Muscle of back (tissue), 13 donors: ENCODE measurements at places on chromosomes 3 and 15.

DNA sequence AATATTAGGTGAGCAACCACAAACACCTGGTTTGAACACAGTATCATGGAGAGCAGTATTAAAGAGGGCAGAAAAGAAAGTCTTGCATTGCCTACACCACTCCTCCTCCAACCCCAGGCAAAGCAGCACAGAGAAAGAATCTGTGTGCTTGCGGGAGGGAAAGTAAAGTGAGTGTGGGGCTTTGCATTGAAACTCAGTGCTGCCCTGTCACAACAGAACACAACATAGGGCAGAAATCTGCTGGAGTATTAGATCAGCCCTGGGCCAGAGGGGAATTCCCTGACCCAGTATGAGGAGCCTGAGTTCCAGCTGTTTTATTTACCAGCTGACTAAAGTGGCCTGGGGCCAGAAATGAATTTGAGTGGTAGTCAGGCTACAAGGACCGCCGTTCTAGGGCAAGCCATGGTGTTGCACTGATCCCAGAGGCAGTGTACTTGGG, 75.5 kb downstream of the SPATA16 start:
- peak; percentile 8 for DNase-seq

- no peak for DNase-seq
Measured at GRCh38 chr3:99407257-99407656, 231.1 kb upstream of the COL8A1 start.

- no peak for DNase-seq
Measured at GRCh38 chr15:79657722-79658121, 225.6 kb downstream of the MINAR1 start.

DNA sequence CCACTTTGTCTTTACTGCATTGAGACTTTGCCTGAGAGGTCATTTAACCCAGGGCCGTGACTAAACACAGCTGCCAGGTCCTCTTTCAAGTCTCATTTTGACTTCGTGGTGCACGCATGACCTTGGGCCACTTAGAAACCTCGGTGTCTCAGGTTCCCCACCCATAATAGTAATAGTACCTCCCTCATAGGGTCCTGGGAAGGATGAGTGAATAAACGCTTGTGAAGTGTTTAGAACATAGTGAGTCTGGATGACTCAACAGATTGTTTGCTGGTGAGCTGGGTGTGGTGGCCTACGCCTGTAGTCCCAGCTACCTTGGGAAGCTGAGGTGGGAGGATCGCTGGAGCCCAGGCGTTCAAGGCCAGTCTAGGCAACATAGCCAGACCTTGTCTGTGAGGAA, 56.3 kb downstream of the BDH1 start:
- no peak for DNase-seq

GRCh38 chr3:141793476-141794260, 30.5 kb downstream of the GRK7 start:
- no peak for DNase-seq

DNA sequence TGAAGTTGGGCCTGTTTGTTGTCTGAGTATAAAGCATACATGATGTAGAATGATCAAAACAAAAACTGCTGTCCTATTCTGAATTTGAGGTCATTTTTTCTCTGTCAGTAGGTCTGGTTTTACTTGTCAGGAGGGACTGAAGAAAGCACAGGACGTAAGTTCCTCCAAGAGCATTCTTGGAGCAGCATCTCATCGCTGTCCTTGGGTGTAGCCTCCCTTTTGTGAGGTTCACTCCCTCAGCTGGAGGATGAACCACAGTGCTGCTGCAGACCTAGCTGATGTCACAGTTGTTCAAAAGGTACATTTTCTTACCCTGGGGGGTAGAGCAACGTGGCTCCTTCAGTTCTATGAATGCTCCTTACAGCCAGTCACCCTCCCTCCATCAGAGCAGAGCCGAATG, 490.0 kb upstream of the TBL1XR1 start:
- no peak for DNase-seq

- DNase-seq = no peak
Measured at GRCh38 chr15:62976301-62976881, 66.2 kb upstream of the TPM1 start.

DNA sequence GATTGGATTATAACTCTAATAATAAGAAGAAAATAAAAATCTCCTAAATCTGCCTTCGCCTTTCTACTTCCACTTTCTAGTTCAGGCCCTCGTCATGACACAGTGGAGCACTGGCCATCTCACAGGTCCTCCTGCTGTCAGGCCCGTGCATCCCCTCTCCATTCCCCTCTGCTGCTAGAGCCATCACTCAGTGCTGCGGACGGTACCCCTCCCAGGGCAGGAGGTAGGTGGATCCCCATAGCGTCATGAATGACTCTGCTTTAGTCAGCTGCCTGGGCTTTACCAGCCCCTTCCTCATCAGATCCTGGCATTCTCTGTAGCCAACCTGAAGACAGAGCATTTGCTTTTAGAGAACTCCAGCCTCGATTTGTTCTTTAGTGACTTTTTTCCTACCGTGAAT, 12.0 kb upstream of the PPP1R2 start:
- DNase-seq = no peak

GRCh38 chr3:148911592-148911991, 46.5 kb downstream of the CPA3 start:
- no peak for DNase-seq

GRCh38 chr3:38084334-38085310, 45.6 kb downstream of the DLEC1 start:
- DNase-seq = peak; percentile 15

- no peak for DNase-seq
Measured at GRCh38 chr15:67594770-67595169, 52.3 kb downstream of the MAP2K5 start.

GRCh38 chr3:184512621-184513020, 49.0 kb upstream of the EPHB3 start:
- DNase-seq = no peak

DNA sequence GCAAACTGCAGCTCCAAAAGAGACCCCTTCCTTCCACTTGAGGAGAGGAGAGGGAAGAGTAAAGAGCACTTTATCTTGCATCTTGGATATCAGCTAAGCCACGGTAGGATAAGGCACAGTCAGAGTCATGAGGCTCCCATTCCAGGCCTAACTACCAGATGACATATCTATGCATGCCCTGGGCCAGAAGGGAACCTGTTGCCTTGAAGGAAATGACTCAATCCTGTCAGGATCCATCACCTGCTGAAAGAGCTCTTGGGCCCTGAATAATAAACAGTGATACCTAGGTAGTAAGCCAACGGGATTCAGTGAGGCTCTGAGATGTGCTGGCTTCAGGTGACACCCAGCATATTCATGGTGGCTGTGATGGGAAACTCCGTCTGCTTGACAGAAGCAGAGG, 118.5 kb upstream of the EPHA3 start:
- DNase-seq = no peak

GRCh38 chr15:82647045-82647834, at the start of gene CPEB1:
CPEB1 (minus strand) TSS chr15:82647363; CDS start chr15:82628459, 18,904 bp downstream.
- DNase-seq = no peak

DNA sequence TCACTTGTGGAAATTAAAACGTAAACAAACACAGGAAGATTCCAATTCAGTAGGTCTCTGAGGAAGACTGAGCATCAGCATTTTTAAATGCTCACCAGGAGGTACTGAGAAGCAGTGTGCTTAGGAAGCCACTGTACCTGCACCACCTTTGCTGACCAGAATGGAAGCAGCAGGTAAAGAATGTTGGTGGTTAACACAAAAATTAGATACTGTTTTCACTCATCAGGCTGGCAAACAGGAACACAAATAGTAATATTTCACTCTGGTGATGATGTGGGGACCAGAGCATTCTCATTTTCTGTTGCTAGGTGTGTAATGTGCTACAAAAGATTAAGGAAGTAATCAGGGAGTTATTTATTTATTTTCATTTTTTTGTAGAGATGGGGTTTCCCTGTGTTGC, 29.9 kb upstream of the GHSR start:
- DNase-seq = no peak

GRCh38 chr15:63560741-63561448, 36.3 kb upstream of the FBXL22 start:
- DNase-seq = no peak

DNA sequence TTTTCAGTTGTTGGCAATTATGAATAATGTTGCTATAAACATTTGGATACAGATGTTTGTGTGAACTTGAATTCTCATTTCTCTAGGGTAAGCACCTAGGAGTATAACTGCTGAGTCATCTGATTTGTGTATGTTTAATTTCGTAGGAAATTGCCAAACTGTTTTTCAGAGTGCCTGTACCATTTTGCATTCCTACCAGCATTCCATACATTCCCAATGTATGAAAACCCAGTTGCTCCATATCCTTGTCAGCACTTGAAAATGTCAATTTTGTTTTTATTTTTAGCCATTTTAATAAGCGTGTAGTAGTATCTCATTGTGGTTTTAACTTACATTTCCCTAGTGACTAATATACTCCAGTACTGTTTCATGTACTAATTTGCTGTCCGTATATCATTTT, 98.5 kb upstream of the TSC22D2 start:
- DNase-seq = peak; percentile 82

DNA sequence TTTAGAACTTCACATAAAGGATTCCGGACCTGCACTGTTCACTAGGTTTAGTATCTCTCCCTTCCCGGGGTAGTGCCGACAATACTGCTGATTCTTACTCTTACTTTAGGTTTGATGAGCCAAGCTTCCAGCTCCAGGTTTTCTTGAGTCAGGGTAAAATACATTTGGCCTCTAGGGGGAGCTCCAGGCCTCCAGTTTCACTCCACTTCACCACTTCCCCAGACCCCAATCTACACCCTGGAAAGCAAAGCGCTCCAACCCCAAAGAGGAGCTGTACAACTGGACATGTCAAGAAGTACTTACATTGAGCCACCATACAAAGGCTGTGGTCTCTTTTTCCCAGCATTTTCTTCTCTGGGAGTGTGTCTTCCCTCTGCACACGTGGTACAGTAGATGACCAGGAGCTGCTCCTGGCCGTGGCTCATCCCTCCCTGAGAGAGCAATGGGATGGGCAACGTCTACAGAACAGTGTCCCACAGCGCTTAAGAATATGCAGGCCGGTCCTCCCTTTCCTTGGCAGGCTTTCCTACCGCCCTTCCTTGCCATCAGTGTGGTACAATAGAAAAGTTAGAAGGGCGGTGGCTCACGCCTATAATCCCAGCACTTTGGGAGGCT, 93.9 kb upstream of the CCDC80 start:
- peak; percentile 57 for DNase-seq

DNA sequence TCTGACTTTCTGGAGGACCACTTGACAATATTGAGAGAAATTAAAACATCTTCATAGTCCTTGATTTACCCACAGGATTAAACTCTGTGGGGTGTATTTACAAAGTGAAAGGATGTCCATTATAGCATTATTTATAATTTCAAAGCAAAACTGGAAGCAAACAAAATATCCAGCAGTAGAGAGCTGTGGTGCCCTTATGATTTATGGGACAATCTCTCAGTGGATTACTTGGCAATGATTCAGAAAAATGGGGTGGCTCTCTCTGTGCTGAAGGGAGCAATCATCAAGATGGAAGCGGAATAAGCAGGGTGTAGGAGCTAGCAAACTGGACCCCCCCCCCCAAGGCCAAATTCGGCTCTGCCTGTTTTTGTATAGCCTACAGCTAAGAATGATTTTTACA, 9.0 kb downstream of the PPCDC start:
- DNase-seq = no peak

DNA sequence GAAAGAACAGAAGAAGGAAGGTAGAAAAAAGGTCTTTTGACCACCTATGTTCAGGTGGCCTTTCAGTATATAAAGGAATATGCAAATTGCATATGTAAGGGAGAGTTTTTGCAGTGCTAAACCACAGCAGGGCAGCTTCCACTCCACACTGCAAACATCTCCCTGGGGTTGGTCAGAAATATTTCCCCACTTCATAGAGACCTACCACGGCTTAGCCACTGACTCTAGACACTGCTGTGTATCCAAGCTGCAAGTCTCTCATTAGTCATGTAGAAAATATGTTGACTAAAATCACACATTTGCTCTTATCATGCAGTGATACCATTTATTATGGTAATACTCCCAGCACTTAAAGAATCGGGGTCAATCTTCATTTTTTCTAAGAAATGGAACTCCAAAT, 214.9 kb upstream of the NR2F2 start:
- no peak for DNase-seq

DNA sequence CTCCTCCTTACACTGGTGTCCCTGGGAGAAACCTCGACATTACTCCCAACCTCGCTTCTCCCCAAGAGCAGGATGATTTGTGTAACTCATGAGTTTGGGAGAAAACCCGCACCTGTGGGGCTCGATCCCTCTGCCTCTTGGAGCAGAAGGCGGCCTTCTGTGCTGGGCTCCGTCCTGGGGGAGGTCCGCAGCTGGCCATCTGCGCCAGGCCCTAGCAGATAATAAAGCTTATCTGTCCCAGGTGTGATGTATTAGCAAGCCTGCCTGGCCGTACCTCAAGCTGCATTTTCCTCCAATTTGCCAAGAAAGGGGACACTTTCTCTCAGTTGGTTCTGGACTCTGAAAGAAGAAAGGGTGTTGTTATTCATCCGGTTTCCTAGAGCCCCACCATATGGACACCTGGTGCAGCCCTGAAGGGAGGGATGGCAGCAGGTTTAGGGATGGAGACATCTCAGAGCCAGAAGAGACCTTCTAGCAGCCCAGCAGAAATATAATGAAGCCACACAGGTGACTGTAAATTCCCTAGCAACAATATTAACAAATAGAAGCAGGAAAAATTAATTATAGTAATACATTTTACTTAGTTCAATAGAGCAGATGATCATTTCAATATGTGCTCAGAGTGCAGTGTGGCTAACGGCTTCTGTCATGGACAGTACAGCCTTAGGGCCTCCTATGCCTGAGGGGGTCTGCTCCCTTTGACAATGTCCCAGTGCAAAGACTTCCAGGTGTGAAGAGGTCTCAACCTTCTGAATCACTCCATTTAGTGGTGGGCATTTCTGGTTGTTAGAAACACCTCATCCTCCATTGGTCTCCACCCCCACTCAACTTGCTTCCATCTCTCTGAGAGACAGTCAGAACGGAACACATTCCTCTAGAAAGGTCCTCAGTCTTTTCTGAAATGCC, 94.8 kb downstream of the CPN2 start:
- DNase-seq = no peak

DNA sequence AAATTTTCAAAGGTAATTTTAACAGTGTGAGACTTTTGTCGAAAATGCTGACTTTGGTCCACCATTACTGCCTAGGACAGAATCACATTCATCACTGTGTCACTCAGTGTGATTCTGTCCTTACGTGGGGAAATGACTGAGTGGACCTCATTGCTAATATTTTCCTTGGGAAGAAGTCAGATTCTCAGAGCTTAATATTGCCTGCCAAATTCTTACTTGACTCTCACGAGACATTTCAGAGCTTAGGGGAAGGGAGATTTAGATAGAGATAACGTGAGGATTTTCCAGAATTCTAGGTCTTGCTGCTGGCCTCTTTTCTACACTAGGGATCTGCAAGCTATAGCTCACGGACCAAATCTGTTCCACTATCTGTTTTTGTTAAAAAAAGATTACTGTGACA, 270.4 kb downstream of the SUCLG2 start:
- peak; percentile 17 for DNase-seq

- DNase-seq = no peak
Measured at GRCh38 chr3:152452318-152452717, 183.6 kb downstream of the MBNL1 start.

- no peak for DNase-seq
Measured at GRCh38 chr3:190616637-190617036, 102.8 kb downstream of the IL1RAP start.

- DNase-seq = peak; percentile 73
Measured at GRCh38 chr15:78671626-78672211, 30.7 kb upstream of the CHRNB4 start.
